ENCODE measurements at places on chromosomes 4 and X.
A peak's percentile ranks its signal among the peaks of the same experiment; 100 is the strongest.

- DNase-seq, result no peak
These were observed 107.2 kb downstream of the CENPC start for GRCh38 chr4:67437974-67438713.

GRCh38 chr4:103244251-103244650 lies 46.1 kb upstream of the CENPE start:
- DNase-seq, result no peak

GRCh38 chrX:108036298-108036973 lies 8.4 kb upstream of the VSIG1 start:
- DNase-seq, result no peak

- DNase-seq, result no peak
These were observed 88.6 kb downstream of the APBB2 start for GRCh38 chr4:41125558-41126311.

DNA sequence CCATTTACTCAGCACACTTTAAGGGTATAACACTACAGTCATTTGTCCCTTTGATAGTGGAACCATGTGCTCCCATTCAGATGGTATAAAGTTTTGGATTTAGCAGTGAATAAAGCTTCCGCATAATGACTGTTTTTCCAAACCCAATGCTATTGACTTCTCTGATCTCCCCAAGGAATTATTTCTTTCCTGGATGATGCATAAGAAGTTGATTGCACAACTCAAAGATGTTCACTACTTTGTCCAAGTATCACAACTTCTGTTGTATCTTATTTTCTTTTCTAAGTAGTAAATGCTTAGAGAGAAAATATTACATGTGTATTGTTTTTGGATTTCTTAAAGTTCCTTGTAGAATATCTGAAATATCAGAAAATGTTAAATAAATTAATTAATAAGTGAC lies 300.2 kb downstream of the GPM6A start:
- no peak for DNase-seq

GRCh38 chr4:156098805-156099204 lies 145.1 kb upstream of the CTSO start:
- no peak for DNase-seq

GRCh38 chrX:54785901-54786300 lies 12.2 kb downstream of the ITIH6 start:
- no peak for DNase-seq

GRCh38 chrX:912677-913076 lies 282.1 kb downstream of the SHOX start:
- no peak for DNase-seq

GRCh38 chrX:136766785-136767103 lies 14.0 kb downstream of the ARHGEF6 start:
- DNase-seq, result no peak

- no peak for DNase-seq
These were observed 53.1 kb downstream of the CHM start for GRCh38 chrX:85994228-85994627.

DNA sequence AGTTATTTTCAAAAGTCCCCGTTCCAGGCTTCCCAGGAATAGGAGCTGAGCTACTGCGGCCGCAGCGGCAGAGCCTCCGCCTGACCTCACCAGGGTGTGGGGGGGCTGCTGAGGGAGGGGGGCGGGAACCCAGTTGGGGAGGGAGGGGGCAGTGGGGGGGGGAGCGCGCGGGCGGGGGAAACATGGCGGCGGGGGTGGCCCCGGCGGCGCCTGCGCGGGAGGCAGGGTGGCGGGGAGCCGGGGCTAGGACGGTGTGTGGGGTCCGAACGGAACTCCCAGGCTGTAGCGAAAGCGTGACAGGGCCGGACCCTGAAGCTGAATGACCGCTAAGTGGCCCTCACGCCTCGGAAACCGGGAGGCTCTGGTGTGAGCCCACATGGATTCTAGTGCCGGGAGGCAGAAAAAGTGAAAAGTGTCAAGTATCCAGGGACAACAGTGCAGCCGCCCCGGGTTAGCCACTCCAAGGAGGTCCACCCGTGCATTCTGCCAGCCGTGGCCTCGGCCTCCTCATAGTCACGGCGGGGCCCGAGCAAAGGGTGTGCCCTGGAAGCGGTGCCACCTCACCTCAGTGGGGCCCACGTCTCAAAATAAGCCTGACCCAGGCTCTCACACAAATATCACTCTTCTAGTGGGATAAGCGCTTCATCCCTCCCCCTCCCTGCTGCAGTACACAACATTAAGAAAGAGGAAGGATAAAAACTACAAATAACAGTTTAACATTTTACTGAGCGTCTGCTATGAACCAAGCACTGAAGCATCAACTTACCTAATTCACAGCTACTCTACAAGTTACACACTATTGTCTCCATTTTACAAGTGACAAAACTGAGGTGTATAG lies at the start of gene KLHL13:
KLHL13 (minus strand) TSS at position 98 of the 838 bp plus-strand sequence. CDS start 88,337 bp downstream, outside the sequence.
- peak; percentile 13 for DNase-seq

DNA sequence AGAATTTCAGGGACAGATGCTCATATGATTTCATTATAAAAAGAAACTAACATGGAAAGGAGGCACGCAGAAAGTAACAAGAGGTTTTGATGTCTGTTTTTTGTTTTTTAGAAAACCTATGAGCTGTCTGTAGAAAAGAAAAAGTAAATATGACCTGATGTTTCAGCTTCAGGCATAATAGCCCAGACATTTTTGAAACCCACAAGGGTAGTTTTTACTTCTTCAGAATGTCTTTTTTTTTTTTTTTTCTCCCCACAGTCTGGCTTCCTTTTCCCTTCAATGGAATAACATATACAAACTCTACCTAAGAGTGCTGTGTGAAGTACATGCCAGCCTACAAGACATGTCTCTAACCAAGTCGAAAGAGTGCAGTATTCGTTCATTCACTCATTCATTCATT lies 18.3 kb upstream of the STX18 start:
- no peak for DNase-seq

DNA sequence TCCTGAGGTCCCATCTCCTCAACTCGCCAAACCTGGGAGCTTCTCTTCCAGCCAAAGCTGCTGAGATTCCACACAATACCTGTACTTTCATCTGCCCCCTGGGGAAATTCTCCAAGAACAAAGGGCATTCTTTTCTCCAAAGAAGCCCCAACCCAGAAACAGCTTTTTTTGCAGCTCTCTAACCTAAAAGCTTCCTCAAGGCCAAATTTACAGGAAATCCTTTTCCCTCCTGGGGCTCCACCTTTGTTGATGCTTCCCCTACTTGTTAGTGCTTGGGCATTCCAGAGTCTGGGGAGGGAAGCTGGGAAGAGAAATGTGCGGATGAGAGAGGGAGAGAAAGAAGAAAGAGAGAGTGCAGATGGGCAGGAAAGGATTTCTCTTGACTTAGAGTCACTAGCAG lies 24.3 kb downstream of the ZBTB33 start:
- no peak for DNase-seq

DNA sequence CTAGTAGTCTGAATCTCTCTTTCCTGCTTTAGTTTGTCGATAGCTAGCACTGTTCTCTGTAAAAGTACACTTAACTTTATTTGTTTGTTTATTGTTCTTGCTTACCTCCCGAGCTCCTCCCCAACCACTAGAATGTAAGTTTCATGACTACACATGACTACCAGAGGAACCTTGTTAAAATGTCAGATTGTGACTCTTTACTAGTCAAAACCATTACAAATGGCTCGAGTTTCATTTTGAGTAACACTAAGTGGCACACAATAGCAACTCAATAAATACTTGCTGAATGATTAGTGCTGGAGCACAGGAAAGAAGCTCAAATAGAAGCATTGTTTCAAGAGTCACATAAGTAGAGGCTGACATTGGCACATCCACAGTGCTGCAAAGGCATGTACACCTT lies 116.1 kb downstream of the MAPK10 start:
- DNase-seq, result no peak

DNA sequence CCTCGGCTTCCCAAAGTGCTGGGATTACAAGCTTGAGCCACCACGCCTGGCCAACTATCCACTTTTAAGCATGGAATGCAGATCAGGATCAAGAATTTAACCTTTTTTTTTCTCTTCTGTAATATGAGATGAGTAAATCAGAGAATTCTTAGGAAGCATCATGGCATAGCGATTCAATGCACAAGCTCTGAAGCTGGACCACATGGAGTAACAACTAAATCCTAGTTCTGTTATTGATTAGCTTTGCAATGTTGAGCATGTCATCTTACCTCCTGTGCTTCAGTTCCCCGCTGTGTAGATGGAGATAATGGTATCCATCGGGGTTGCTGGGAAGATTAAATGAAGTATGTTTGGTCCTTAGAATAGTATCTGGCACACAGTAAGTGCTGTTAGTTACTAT lies 1.9 kb upstream of the SNX25 start:
- no peak for DNase-seq

- no peak for DNase-seq
These were observed 16.9 kb upstream of the TMEM271 start for GRCh38 chr4:592825-593520.

GRCh38 chr4:6454112-6454910 lies 18.1 kb downstream of the PPP2R2C start:
- no peak for DNase-seq

DNA sequence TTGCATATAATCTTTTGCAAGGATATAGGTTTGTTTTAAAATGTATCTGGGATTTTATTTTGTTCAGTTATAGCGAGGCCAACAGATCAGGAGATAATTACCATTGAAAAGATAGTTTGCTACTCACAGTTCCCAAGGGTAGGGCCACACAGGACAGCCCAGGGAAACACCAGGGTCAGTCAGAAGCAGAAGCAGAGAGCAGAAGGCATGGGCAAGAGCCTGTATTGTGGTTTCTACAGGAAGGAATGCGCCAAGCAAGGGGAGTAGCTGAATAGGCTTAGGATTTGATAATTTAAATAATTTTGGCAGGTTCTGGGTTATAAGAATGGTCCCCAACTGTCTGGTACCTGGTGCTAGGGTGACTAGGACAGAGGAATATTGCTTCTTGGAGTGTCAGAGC lies 61.6 kb downstream of the SYNPO2 start:
- no peak for DNase-seq

DNA sequence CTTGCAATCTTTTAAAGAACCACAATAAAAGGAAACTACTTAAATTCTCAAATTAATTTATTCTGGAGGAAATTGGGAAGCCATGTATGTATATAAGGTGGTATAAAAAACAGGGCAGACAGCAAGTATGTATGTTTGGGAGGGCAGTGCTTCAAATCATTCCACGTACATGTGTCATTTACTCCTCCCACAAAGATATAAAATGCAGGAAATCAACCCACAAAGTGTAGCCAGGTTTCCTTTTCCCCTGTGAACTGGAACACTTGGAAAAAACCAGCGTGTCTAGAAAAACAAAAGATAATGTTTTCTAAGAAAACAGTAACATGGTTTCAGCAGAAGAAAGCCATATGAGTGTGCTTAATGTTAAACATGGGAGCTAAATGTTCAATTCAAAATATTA lies 156.7 kb upstream of the FAM47A start:
- no peak for DNase-seq

GRCh38 chr4:73764513-73764912 lies 24.1 kb downstream of the CXCL8 start:
- DNase-seq, result no peak

DNA sequence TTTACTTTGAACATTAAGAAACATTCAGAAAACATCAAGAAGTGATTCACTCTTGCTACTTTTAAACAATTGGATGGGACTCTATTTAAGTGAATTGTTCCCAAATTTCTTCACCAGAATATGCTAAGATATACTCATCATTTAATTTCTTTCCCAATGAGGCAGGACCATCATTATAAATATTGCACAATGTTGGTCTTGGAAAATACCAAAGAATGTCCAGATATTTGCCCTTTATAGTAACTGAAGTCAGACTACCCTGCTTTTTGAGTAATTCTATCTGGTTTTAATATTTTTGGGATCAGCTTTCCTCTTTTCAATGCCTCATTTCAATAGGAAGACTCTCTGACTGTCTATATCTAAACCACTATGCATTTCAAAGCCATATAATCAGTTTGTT lies 129.4 kb upstream of the TENM3 start:
- DNase-seq, result no peak

DNA sequence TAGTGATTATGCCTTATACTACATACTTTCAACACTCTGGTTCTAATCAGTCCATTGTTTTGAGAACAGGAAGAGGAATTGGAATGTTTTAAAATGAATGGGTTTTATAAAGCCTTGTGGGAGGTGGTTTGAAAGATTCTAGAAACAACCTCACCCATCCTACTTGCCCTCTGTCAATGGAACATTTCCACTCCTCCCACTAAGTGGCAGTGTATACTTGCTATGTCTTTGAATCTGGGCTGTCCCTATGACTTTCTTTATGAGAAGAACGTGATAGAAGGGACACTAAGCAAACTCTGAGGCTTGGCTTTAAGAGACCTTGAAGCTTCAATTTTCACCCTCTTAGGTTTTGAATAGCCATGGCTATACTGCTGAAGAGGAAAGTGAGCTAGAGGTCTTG lies 611.2 kb downstream of the PPP4R3C start:
- DNase-seq, result no peak

- no peak for DNase-seq
These were observed 42.3 kb upstream of the SRPX start for GRCh38 chrX:38262715-38263620.

DNA sequence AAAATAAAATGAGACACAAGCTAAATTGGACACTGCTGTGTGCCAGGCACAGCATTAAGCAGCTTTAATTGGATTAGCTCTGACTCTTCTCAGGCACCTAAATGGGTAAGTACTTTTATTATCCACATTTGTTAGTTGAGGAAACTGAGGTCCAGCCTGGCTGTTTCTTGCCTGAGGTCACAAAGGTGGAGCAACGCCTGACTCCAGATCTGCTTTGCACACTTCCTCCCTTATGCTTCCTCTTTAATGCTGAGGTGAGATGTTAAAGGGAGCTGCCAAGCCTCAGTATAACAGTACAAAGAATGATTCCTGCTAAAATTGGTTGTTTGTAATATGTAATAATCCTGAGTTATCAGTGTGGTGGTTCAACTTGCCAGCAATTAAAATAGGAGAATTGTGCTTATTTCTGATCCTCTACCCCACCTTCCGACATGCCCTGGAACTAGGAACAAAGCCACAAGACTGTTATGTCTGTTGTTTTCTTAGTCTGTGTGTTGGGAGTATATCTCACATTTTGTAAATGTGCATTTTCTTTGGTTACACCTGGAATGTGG lies 74.4 kb downstream of the AFF1 start:
- DNase-seq, result no peak
